ENCODE measurements at places on chromosomes 5 and 9. TPM values are rescaled to one million over a fixed set of nuclear protein-coding genes. Genes with fewer than 3 reads are reported as not detected.

CFAP77 gene
- total RNA-seq: 0.66 TPM

SMIM33 gene
- total RNA-seq: not detected

ISOC1 gene
- 17.3 TPM for total RNA-seq

MTAP gene
- total RNA-seq: 37.6 TPM

RFESD gene
- total RNA-seq: 1.5 TPM

UBE2QL1 gene
- total RNA-seq: 0.39 TPM

AK8 gene
- total RNA-seq: 0.30 TPM

GRCh38 chr5:72651779-72652178 is 144.6 kb upstream of the ZNF366 start:
- DNase-seq: no peak

- DNase-seq: no peak
Observed at GRCh38 chr9:99052815-99053715, 51.8 kb upstream of the TGFBR1 start.

DNA sequence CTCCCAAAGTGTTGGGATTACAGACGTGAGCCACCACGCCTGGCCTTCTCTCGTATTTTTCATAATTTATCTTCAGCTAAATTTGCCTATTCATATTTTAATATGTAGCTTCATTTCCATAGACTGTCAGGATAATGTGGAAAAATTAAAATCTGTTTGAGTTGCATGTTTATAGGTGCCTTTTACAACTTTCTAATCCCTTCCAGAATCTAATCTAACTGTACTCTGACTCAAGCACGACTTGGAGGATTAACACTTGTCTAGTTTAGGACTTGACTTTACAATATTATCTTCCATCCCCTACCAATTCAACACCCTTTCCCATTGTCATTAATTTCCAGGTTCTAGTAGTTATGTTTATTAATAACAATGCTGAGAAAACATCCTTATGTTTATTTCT is 1761.5 kb downstream of the MAT2B start:
- DNase-seq: no peak

- DNase-seq: no peak
Observed at GRCh38 chr9:79824265-79824664, 252.5 kb downstream of the TLE4 start.

DNA sequence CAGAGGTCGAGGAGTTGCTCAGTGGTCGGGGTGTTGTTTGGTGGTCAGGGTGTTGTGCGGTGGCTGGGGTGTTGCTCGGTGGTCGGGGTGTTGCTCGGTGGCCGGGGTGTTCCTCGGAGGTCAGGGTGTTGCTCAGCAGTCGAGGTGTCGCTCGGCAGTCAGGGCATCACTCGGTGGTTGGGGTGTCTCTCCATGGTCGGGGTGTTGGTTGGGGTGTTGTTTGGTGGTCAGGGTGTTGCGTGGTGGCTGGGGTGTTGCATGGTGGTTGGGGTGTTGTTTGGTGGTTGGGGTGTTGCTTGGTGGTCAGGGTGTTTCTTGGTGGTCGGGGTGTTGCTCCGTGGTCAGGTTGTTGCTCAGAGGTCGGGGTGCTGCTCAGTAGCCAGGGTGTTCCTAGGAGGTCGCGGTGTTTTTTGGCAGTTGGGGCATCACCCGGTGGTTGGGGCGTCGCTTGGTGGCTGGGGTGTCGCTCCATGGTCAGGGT is 11.0 kb upstream of the GPSM1 start:
- no peak for DNase-seq

DNA sequence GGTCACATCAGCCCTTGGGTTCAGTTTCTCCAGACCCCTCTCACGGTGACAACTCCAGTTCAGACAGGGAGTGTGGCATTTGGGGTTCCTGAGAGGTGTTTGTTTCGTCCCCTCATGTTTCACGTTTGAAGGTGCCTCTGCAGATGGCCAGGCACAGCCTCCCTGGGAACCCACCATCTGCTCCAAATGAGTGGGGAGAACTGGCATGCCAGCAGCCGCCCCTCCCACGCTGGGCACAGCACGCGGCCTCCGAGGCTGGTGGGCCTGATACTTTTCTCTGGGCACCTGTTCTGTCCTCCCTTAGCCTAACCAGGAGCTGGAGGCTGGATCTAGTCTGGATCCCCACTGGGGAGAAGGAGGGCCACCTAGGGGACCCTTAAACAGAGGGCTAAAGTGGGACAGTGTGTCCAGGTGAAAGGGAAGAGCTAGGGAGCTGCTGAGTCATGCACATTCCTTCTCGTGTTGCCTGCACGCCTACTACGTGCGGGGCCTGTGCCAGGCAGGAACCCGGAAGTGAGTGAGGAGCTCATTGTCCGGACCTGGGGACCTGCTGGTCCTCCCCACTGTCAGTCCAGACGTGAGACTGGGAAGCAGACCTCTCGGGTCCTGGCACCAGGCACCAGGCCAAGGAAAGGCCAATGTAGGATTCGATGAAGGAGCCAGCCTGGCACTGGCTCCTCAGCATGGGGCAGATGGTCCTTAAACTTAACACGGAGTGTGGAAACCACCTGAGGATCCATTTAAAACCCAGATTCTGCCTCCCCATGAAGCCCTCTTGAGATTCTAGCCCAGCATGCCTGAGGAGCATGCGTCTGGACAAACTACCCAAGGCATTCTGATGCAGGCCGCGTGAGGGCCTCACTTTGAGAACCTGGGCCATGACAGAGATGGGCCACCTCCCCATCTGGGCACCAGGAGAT is 11.7 kb downstream of the DNM1 start:
- no peak for DNase-seq

- no peak for DNase-seq
Observed at GRCh38 chr5:173310861-173311785, 17.1 kb downstream of the STC2 start.

DNA sequence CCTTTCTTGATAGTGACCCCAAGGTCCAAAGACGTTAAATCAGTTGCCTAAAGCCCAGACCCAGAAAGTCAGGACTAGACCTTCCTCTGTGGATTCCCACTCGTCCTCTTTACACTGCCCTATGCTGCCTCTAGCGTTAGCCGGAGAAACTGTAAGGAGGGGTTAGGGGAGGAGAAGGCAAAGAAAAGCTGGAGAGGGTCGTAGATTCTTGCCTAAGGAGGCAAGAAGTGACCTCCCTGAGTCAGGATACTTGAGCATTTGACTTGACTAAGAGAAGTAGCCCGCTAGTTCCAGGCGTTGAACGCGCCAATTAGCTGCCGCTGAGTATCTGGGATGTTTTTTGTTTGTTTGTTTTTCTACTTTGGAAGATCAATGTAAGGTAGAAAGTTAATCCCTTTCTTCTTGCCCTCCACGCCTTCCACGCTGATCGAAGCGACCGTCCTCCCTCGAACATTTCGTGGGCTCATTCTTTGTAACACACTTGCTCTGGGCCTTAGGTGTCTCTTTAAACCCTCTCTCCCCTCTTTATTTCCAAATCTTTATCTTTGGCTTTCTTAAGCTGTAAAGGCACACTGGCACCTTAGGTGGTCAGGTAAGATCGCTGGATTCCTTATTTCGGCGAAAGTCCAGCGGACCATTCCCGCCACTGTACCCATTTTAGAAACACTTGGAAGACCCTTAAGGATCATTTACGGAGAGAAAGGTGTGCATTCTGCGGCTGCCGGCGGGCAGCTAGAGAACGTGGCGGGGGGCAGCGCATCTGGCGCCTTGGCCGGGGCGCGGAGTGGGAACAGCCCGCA is 5.1 kb upstream of the RGMB start:
- no peak for DNase-seq

DNA sequence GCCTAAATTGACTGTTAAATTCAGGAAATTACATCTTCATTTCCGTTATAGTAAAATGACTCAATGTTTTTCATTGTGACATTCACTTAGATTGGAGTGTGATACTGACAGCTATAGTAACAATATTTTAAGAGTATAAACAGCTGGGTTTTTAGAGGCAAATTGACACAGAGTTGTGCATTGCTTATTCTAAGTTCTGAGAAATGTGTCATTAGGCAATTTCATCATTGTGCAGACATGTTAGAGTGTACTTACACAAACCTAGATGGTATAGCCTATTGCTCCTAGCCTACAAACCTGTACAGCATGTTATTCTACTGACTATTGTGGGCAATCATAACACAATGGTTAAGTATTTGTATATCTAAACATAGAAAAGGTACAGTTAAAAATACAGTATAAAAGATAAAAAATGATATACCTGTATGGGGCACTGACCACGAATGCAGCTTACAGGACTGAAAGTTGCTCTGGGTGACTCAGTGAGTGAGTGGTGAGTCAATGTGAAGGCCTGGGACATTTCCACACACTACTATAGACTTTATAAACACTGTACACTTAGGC is 132.7 kb downstream of the PDE4D start:
- DNase-seq: no peak

DNA sequence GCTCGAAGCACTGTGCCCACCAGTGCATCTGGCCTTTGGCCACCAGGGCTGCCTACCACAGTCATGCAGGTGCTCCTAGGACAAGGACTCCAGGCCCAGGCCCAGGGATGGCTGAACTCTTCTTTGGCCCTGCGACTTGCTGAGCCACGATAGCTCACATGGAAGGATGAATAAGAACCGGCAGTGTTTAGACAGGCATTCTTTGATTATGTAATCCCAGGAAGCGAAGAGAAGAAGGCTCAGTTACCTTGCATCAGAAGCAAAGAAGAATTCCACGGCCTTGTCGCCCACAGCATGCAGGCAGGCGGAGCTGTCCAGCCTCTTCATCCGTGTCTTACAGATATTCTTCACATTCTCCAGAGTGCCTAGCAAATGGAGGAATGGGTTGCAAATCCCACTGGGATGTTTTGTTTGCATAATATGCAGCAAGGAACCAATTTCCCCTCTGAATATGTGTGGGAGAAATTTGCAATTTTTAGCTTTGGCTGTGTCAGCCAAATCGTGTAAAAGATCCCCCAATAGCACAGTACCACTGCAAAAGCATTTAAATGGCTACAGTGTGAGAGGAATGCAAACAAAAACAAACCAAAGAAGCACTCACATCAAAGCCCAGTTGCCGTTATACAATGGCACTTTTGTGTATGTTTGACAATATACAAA is 29.1 kb downstream of the GFPT2 start:
- DNase-seq: no peak

- no peak for DNase-seq
Observed at GRCh38 chr5:123203105-123203800, 114.2 kb downstream of the PRDM6 start.

- DNase-seq: no peak
Observed at GRCh38 chr5:134551901-134552300, 26.4 kb downstream of the JADE2 start.

- no peak for DNase-seq
Observed at GRCh38 chr9:1938135-1938534, 77.0 kb upstream of the SMARCA2 start.

DNA sequence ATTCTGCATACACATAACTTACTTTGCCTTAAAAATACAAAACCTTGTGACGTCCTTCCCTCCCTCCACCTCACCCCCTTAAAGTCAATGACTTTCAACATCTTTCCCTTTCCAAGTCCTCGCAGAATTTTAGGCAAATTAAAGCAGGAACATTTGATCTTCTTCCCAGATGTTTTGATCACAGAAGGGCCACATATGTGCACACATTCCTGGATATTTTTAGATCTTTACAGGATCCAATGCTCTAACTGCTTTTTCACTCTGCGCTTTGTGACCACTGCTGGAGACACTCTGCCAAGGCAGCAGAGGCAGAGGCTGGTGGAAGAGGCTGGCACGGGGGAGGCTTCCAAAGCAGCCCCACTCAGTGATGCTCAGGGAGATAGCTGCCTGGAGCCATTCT is 130.7 kb downstream of the SEC61B start:
- no peak for DNase-seq

GRCh38 chr5:14447958-14448911 is 133.4 kb upstream of the OTULINL start:
- no peak for DNase-seq

DNA sequence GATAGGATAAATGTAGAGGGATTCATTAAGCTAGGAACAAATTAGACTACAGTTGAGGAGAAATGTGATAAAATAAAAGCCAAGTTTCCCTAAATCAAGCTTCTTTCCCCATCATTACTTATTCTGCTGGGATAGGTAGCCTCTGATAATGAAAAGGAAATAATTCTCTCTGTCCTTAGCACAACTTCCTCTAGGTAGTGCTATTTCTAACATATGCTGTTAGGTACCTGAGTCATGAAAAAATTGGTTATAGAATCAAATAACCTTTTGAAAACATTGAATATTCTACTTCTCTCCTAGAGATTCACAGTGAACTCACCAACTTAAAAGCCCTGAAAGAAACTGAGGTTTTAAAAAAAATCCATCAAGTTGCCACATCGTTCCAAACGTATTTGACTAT is 1793.1 kb downstream of the EFNA5 start:
- no peak for DNase-seq

GRCh38 chr5:15757103-15757502 is 257.1 kb downstream of the FBXL7 start:
- no peak for DNase-seq

- DNase-seq: no peak
Observed at GRCh38 chr5:1750469-1750868, 49.2 kb downstream of the MRPL36 start.

DNA sequence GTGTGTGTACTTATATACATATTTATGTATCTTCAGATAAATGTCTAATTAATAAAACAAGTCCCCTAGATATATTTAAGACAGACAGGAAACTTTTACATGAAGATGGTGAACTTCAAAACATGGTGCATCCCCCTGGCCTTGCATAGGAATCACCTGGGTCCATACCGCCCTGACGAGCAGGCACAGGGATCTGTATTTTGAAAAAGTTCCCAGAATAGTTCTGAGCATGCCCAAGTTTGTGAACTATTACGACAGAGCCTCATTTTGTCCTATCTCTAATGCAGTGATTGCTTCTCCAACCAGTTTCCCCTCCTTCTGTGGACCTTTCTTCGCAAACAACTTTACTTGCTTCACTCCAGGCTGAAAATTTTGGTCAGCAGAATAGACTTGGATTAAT is 98.1 kb downstream of the APBA1 start:
- no peak for DNase-seq

GRCh38 chr5:74146796-74147195 is 493.7 kb downstream of the ENC1 start:
- no peak for DNase-seq

DNA sequence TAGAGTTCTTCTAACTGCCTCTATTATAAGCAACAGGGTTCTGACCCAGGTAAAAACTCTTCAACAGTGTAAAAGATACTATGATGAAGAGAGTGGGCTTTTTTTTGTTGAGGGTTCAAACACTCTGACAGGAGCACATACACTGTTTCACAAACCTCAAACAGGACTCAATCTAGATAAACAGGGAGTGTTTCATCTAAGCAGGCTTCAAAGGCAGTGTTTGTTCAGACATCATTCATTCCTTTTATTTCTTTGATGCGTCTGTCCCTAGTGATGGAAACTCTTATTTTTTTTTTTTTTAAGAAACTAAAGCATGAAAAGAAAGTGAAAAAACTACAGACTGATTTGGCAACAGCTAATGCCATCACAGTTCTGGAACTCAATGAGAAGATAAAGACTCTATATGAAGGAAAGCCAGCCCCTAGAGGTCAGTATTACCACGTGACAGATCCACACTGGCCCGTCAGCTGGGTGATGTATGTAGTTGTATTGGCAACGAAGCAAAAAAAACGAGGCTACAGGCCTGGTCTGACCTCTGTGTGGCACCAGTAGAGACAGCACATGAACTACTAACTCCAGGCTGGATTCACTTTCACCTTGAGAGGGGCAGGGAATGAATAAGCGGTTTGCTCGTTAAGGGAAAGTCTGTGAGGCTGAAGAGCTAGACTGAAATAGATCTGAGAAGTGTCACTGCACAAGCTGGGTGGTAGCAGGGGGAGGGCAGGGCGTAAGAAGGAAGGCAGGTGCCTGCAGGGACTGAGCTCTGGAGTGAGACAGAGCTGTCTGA is 172.2 kb downstream of the CCDC192 start:
- no peak for DNase-seq

Measured in tibial nerve (tissue), 4 donors.